ENCODE measurements at places on chromosomes 7 and 10.
A peak's percentile ranks its signal among the peaks of the same experiment; 100 is the strongest.

DNA sequence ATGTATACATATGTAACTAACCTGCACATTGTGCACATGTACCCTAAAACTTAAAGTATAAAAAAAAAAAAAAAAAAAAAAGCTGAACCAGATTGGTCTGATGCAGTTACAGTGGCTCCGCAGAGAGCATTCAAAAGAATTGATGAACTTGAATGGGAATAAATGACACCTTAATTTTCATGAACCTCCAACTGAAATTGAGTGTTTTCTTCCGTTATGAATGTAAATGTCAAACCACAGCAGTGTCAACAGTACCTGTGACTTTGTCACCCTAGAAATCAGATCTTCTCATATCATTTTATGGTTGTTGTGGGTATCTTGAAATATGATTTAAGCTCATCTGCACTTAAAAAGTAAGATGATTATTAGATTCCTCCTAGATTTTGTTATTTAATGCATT, 32.7 kb upstream of the SRGN start:
- no peak for DNase-seq

- peak; percentile 63 for DNase-seq
Measured at GRCh38 chr7:37732253-37732652, 48.7 kb downstream of the GPR141 start.

DNA sequence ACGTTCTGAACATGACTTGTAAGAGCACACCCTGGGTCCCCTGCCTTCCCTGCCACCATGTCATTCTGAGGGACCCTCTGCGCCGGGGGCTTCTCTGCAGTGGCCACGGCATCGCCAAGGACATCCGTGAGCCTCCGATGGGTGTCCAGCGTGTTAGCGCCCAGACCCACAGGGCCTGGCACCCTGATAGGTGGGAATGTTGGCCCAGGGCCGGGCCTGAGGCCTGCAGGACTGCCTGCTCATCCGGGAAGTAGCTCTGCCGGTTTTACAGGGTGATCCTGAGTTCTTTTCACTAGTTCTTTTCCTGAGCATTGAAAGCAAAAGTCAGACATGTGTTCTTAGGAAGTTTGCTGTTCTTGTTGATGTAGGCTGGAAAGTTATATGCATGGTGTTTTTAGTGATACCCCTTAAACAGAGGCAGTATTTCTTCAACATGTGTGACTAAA, 54.5 kb downstream of the WDR37 start:
- DNase-seq: no peak

DNA sequence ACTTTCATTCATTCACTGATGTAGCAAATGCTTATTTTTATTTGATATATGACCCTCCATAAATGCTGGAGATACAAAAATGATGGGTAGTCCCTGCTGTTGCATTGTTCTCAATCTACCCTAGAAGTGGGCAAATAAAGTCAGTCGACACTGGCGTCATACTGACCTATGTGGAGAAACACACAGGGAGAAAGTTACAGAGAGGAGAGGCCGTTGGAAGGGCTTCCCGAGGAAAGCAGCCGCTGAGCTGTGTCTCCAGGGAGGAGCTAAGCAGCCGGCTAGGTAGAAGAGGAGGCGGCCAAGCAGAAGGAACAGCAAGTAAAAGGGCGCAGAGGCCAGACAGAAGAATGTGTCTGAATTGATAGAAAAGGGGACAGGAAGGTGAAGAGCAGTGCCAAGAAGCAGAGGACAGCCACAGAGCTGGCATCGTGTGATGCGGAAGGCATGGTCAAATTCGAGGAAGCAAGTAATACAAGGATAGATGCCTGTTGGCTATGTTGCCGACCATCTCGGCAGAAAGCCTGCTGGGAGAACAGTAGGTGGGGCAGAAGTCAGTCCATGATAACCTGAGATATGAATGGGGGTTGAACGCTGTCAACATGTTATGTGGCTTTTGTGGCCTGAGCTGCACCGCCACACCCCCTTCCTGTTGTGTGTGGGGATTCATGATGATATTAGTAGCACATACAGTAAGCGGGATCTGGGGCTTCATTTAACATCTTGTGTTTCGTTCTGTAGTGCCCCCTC, 25.9 kb downstream of the ST8SIA6 start:
- DNase-seq: no peak

DNA sequence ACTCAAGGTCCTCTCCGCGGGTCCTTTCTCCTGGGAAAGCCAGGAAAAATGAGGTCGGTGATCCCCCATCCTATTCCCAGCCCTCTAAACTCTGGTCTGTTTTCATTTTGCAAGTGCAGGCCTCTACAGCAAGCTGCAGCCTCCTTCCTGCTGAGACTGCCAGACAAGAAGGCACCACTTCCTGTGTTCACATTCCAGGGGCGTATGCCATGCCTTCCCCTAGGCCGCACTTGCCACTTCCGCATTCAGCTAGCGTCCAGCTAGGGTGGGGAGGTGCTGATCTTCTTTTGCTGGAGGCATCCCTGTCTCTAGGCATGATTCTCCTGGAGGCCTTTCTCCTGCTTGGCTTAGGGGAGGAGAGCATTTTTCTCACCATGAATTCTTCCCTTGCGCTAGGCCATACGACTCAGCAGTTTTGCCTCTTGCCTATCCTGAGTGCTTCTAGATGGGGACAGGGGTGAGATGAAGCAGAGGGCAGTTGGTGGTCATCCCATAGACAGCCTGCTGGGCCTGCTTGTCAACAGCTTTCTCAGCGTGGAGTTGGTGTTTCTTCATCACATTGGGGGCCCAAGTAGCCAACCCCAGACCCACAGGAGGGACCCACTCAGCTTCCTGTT, 328.9 kb downstream of the RPS24 start:
- no peak for DNase-seq

DNA sequence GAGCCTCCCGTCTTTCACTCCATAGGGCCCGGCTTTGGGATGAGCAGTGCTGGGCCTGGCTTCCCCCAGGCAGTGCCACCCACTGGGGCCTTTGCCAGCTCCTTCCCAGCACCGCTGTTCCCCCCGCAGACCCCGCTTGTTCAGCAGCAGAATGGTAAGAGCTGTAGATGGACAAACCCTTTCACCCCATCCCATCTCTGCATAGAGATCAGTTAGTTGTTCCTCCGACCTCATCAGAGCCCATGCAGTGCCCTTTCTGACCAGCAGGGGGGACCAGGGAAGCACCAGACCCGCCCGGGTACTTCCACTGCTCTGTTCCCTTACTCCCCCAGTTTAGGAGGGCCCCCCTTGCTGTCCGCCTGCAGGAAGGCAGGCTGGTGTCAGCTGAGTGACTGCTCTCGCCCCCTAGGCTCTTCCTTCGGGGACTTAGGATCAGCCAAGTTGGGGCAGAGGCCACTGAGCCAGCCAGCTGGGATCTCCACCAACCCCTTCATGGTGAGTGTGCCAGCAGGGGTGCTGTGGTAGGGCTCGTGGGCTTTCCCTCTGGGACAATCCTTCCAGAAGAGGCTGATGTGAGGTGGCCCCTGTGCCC, 9.8 kb downstream of the SAP25 start:
- DNase-seq: peak; percentile 79

- DNase-seq: no peak
Measured at GRCh38 chr7:128104108-128104742, 73.0 kb upstream of the LRRC4 start.

DNA sequence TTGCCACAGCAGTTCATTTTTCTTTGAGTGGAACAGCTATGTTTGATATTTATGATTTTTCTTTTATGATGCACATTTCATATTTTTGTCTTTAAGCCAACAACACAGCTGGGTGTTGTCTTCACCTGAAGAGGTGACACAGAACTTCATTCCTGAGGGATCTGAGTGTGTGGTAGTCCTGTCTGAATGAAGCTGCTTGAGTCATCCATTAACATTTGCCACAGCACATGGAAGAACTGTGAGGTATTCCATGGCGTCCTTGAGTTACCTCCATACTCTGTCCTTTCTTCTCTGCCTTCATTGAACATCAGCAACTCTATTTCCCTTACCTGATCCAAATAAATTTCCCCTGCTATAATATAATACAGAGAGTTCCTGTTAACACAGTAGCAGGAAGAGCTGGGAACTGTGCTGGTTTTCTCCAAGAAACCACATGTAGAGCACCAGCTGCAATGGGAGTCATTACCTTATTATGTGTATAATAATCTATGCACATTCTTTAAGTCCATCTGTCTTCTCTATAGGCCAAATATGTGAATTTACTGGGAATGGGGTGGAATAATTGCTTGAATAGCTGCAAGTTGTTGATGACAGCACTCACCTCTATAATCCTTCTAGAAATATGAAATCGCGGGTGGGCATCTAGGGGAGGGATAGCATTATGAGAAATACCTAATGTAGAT, 72.4 kb upstream of the TAC1 start:
- DNase-seq: no peak

GRCh38 chr10:47025253-47025539, 114.0 kb downstream of the PTPN20 start:
- no peak for DNase-seq

DNA sequence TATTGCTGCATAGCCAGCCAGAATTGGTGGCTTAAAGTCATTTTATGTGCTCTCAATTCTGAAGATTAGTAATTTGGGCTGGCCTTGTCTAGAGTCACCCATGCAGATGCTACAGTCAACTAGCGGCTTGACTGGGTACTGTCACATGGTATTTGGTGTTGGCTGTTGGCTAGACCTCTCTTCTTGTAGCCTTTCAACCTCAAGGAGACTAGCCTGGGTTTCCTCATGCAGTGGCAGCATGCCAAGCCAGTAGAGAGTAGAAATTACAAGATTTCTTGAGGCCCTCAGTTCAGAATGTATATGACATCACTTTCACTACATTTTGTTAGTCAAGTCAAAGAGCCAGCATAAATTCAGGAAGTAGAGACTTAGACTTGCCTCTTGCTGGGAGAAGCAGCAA, 3.7 kb upstream of the ZNF800 start:
- DNase-seq: peak; percentile 22

GRCh38 chr10:69387500-69387899, 29.2 kb downstream of the TACR2 start:
- no peak for DNase-seq

Measured in HEK293T (cell line).